ENCODE measurements at places on chromosomes 2 and 18.

DNA sequence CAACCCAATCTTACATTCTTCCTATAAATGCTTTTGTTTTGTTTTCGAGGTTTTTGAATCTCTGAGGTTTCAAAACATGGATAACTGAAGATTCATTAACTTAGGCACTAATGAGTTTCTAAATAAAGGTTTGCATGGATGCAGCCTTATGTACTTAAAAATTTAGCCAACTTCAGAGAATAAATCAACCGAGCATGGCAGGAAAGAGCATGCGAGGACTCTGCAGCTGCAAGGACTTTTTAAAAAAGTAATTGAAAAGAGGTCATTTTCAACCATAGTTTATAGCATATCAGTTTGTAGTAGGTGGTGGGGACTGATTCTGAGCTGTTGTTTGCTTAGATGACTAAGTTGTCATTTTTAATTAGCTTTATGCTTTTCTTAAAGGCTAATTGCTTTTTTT is 567.0 kb upstream of the ZEB2 start:
- DNase-seq, result no peak

DNA sequence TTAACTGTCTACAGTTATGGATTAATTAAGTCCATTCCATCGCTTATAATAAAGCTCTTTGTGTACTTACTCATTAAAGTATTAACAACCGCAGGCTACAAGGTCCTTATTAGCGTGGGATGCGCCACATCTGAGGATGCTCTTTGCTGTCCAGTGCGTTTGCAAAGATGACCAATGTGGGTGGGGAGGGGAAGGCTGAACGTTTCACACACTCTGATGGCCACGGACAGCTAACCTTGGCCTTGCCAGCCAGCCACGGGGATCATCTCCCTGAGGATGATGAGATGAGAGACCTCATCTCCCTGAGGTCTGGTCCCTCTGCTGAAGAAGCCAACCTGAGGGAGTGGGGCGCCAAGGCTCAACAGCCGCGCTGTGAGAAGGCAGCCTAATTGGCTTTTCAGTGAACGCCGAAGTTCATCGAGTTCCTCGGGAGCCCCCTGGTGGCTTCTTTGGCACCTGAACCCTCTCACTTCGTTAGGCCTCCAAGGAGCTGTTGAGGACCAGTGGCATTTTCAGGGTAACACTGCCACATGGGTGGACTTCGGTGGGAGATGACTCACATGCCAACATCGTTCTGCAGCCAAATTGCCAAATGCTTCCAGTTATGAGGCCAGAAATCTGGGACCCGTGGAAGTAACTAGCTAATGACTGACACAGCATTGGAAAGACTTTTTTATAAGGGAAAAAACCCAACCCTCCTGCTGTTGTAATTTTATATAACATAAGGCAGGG is 69.3 kb upstream of the SEC11C start:
- DNase-seq, result no peak

DNA sequence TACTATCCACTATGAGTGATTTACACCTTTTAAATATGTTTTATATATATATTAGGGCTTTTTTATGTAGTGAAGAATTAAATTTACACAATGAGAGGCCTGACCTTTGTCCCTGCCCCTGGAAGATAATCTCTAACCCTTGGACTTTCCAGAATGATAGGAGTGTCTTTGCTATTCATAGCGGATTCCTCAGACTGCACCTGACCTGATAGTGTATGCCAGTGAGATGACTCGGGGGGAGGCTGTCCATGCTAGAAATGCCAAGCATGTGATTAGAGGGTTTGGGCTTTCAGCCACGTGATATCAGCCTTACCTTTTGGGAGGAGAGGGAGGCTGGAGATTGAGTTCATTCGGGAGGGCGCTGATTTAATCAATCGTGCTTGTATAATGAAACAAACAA is 44.1 kb upstream of the LHCGR start:
- DNase-seq, result no peak

- no peak for DNase-seq
Observed at GRCh38 chr2:142742371-142743214, 134.9 kb upstream of the KYNU start.

- DNase-seq, result no peak
Observed at GRCh38 chr2:63053889-63054602, 3.4 kb downstream of the OTX1 start.

DNA sequence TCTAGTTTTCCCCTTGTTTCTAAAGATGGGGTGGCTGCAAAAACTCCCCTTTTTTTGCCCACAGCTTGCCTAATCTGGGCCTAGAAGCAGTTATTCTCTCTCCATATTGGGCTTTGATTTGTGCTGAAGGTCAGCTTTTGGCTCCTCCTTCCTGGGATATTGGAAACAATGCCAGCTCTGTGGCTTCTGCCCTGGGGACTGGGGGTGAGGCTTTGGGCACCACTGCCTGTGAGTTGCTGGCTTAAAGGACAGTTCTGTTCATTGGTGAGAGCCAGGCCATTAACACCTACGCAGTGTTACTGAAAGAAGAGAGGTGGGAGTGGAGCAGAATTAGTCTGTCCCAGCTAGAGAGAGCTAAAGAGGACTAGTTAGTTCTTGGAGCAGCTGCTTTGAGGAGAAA is 4.3 kb downstream of the UBXN2A start:
- DNase-seq, result no peak

- no peak for DNase-seq
Observed at GRCh38 chr2:176149939-176150583, 1.3 kb upstream of the HOXD4 start.

DNA sequence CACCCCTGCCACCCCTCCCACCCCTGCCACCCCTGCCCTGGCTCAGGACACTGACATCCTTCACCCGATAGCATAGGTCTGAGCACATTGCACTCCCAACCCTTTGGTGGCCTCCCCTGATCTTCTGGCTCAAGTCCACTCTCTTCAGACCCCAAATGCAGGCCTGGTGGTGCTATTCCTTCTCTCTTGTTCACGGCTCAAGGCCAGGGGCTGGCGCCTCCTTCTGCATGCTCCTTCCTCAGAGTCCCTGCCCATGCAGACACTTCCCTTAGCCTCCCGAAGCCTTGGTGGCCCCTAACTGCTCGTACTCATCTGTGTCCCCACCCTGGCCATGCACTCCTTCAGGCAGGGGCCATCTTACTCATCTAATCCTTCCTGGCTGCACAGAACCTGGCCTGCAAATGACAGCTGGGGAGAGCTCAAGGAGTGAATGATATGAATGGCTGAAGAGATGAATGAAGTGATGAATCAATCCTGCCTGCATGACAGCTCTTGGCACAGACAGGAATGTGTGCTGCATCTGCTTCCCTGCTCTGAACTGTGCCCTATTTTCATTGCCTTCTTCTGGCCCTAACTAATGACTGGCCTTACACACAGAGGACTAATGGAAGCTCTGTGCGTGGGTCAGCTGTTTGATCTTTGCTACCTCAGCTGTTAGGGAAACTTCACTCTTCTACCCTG is 290.8 kb downstream of the DYSF start:
- no peak for DNase-seq

DNA sequence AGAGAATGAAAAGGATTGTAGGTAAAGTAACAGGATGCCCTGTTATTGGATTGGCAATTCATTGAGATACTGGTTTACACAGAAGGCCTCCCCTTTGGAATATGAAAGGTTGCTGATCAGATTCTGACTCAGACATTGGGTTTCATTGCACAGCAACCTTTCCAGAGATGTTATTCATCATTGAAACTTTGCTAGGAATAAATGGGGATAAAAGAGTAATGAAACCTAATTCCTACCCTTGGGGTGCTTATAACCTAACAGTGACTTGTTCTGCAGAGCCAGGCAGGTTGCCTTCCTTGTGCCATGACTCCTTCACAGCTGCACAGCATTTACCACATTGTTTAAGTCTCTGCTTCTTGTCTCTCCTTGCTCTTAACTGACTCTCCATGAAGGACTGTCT is 5.0 kb downstream of the NAB1 start:
- DNase-seq, result no peak

DNA sequence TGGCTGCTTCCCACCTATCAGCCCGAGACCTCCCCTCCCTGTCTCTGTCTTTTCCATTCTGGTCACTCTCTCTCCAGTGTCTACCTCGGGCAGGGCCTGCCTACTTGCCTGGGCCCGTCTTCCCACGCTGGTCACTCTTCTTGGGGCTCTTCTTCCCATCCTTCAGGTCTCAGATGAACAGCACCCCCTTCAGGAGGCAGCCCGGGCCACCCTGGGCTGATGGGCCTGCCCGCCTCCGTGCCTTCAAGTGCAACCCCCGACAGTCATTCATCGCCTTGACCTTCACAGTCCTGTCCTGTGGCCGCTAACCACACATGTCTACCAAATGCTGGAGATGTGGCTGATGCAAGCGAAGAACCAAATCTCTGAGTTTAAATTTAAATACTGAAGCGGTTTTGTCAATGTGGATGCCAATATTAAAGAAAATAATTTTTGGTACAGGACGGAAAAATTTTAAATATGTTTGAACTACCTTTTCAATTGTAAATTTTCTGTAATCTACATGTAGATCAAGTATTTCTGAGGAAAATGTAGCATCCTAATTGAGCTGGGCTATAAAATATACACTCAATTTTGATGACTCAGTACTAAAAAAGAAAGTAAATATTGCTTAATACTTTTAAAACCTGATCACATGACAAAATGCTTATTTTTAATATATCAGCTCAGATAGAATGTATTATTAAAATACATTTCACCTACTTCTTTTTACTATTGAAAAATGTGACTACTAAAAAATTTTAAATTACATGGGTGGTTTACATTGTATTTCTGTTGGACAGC is 96.4 kb downstream of the LAMA1 start:
- DNase-seq, result no peak

- no peak for DNase-seq
Observed at GRCh38 chr18:49443837-49444236, 16.6 kb downstream of the DYM start.

GRCh38 chr2:121925466-121925865 is 170.0 kb downstream of the TSN start:
- no peak for DNase-seq

Data from GM04503 (cell line).